ENCODE measurements at places on chromosomes 6 and 20. TPM values are rescaled to one million over a fixed set of nuclear protein-coding genes. Genes with fewer than 3 reads are reported as not detected.

Gene SLC32A1
- not detected for polyA plus RNA-seq

DNA sequence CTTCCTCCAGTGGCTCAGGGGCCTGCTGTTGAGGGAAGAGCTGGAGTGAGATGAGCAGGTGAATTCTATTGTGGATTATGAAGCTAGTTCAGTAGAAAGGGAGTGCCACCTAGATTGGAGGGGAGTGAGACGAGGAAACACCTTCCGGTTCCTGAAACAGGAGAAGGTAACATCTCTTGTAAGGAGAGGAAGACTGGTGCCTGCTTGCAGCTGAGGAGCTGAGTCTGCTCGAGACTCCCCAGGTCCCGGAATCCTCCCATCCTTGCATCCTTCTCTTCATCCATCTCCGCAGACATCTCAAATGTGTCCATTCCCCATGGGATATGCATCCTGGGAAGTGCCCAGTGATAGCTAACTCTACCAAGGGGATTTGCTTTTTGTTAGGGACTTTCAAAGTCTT lies 242.9 kb upstream of the ZFP64 start:
- DNase-seq, result no peak

- DNase-seq, result no peak
These were observed 42.1 kb upstream of the MDFI start for GRCh38 chr6:41596096-41596685.

GRCh38 chr6:89372506-89372901 lies 20.0 kb upstream of the UBE2J1 start:
- DNase-seq, result no peak

DNA sequence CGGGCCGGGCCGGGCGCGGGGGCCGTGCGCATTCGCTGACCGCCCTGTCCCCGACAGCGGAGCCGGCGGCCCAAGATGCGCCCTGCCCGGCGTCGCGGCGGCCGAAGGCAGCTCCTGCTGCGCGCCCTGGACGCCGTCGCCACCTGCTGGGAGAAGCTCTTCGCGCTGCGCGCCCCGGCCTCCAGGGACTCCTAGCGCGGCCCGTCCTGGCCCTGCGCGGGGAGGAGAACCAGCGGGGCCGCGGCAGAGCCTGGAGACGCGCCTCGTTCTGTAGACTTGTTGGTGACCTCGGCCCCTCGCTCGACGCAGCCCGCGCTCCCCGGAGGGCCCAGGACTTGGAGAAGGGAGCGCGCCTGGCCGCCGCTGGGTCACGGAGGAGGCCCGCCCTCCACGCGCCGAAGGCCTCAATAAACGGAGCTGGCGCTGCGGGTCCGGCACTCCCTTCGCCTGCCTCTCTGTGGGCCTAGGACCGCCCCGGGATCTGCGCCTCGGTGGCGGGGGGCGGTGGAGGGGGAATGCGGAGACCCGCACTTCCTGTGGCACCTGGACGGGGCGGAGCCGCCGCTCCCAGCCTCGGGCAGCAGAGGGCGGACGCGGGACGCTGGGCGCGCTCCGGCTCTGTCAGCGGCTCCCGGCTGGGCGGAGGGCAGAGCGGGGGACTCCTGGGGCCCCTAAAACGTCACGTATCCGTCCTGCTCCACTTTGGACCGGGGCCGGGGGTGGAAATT lies 2.7 kb downstream of the C20orf204 start:
- DNase-seq, result no peak

All from left renal pelvis (tissue), 4 donors.